ENCODE measurements at places on chromosomes 2 and 18.

GRCh38 chr18:2958819-2959298, 54.1 kb downstream of the LPIN2 start:
- no peak for DNase-seq

- no peak for DNase-seq
These were observed 35.4 kb upstream of the LRP2 start for GRCh38 chr2:169397697-169398096.

- peak; percentile 11 for DNase-seq
These were observed 27.5 kb downstream of the EML4 start for GRCh38 chr2:42196403-42197267.

DNA sequence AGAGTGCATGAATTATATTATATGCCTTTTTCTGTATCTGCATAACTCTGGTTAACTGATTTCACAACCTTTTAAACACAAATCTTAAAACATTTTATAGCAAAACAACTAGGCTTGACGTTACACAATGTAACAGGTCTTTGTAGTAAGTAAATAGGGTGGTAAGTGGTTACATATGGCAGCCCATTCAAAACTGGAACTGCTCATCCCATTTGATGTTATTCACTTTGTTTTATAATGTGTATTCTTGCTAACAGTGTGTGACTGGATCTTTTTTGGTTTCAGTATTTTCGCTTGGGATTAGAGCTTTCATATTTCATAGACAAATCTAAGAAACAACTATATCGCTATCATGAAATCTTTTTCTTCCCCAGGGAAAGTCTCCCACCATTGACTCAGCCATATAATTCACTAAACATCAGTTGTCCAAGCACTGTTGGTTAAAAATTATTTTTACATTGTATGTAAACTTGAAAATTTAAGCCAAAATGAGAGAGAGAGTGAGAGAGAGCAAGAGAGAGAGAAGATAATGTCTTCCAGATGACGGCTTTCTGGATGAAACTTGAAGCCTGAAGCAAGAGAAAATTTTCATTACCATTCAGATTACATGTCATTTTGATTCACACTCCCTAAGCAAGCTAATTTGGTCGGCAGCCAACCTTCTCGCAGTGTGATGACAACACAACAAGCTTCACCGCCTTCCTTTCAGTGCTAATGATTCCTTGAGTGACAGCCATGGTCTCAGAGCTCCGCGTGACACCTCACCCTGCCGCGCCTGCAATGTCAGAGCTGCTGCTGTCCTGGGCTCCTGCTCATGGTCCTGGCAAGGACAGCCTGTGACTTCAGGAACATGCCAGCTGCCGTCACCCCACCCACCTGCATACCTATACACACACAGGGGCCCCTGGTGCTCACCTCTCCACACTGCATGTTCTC, 946.9 kb upstream of the SOX11 start:
- no peak for DNase-seq

DNA sequence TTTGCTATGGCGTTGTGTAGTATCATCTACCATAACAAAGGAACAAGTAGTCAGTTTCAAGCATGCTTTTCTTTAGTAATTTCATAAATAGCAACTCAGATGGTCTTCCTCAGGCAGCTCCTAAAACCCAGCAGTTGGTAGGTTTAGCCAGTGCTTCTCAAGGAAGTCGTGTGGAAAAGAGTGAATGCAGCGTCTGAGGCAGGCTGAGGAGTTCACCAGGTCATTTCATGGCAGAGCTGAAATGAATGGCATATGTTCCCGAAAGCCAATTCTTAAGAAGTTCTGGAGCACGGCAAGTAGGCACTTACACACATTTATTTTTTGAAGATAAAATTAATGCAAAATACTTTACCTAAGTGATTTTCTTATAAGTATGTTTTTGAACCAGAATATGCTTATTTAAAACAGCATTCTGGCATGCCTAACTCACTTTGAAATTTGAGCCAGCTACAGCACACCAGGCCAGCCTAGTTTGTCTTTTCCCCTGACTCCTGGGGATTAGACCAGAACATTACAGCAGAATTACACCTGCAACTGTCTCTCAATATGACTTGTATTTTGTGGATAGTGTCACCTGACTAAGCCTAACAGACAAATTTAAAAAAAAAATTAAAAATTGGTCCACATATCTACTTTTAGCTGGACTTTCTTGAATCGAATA, 62.2 kb downstream of the OSBPL6 start:
- DNase-seq = no peak

DNA sequence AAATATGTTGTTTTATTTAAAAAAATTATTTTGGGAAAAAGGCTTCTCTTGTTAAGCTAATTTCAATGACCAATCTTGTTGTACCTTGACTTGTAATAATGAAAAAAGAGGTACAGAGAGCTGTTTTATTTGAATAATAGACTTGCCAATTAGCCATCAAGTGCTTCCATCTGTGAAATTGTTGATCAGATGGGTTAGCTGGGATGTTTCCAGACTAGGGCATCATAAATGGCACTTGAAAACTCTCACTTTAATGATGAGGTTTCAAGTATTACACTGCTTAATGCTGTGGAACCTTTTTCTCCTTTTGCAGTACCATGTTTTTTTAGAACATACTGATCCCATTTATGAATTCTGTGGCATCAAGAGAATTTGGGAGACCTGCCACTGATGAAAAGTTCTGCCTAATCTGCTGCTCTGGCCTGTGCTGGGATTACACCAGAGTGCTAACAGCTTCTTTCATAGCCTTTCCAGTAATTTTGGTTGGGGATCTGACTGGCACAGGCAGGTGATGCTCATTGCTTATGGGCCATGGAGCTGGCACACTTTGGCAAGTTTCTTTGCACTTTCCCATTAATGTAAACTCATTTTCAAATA, 24.2 kb downstream of the PSMD14 start:
- no peak for DNase-seq
